HCT116 (cell line): ENCODE measurements at places on chromosomes 5 and 9. TPM values are rescaled to one million over a fixed set of nuclear protein-coding genes. Genes with fewer than 3 reads are reported as not detected.

The MLANA gene
- total RNA-seq: not detected

The FAXDC2 gene
- total RNA-seq: 0.22 TPM

GRCh38 chr9:127360829-127361228 lies 36.1 kb upstream of the SLC2A8 start:
- H3K27ac ChIP-seq: no peak overlapping the region
- no peaks in the 10 kb centered on the region for H3K27me3 ChIP-seq
- no peaks in the 10 kb centered on the region for H3K4me1 ChIP-seq
- DNase-seq: peak; percentile 21
- no peaks in the 10 kb centered on the region for H3K36me3 ChIP-seq

GRCh38 chr5:119355244-119355638 lies 578 bp upstream of the TNFAIP8 start:
- H3K4me3 ChIP-seq: no peak overlapping the region
- DNase-seq: no peak
- H3K36me3 ChIP-seq: no peaks in the 10 kb centered on the region
- H3K4me1 ChIP-seq: no peaks in the 10 kb centered on the region
- no peak overlapping the region for H3K27ac ChIP-seq

The PCDHGB6 gene
- 0.22 TPM for total RNA-seq

GRCh38 chr5:181232593-181232992 lies 9.5 kb downstream of the TRIM41 start:
- no peak overlapping the region for H3K27ac ChIP-seq
- DNase-seq: no peak
- H3K36me3 ChIP-seq: peaks cover 28% of the 10 kb centered on the region
- H3K4me3 ChIP-seq: no peak overlapping the region
- H3K27me3 ChIP-seq: no peaks in the 10 kb centered on the region
- H3K4me1 ChIP-seq: no peaks in the 10 kb centered on the region

DNA sequence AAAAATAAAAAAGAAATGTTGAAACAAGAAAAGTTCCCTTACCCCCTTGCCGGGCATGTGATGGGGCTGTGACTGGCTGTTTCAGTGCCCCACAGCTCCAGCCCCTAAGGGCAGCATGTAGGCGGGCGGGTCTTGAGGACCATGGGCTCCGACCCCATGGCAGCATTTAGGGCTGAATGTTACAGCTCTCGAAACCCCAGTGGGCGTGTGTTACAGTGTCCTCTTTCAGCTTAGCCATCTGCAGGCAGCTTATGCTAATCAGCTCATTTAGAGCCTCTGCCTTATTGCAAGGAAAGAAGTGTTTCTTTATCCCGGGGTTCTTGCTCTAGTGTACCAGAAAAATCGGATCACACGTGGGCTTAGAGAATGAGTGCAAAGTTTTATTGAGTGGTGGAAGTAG lies 497.4 kb upstream of the CYLC2 start:
- H3K27ac ChIP-seq: no peak overlapping the region
- no peak for DNase-seq
- no peaks in the 10 kb centered on the region for H3K27me3 ChIP-seq

The CHSY3 gene
- total RNA-seq: 2.3 TPM

- no peak overlapping the region for H3K4me3 ChIP-seq
- no peaks in the 10 kb centered on the region for H3K27me3 ChIP-seq
- no peak for DNase-seq
- no peak overlapping the region for H3K27ac ChIP-seq
- no peaks in the 10 kb centered on the region for H3K4me1 ChIP-seq
- no peaks in the 10 kb centered on the region for H3K36me3 ChIP-seq
These were observed 199.3 kb upstream of the PDE4D start for GRCh38 chr5:60092671-60093422.

GRCh38 chr5:76954383-76954763 lies 1.5 kb downstream of the CRHBP start:
- H3K36me3 ChIP-seq: no peaks in the 10 kb centered on the region
- no peak overlapping the region for H3K27ac ChIP-seq
- H3K4me1 ChIP-seq: 0 out of 2 replicates have a peak, but pooled peaks cover 2% of the 10 kb centered on the region
- no peaks in the 10 kb centered on the region for H3K27me3 ChIP-seq

The FXN gene
- 24.1 TPM for total RNA-seq

The FOXD1 gene
- total RNA-seq: 26.8 TPM

The SARDH gene
- total RNA-seq: 5.6 TPM

The CRHBP gene
- total RNA-seq: not detected

DNA sequence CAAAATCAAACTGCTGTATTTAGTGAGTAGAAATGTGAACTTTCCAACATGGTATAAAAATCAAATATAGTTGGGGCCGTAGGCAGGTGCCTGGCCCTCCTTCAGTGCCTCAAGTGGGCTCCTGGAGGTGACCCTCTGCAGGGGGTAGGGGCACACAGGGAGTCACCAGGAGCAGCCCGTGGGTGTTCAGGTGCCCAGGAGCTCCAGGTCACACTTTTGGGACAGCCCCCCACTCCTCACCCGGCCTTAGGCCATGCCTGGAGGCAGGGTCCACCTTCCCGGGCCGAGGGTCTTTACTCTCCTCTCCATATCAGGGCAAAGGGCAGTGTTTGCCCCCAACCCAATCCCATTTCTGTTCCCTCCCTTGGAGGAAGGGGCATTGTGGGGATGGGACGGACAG lies 108.0 kb upstream of the MTAP start:
- no peak overlapping the region for H3K4me3 ChIP-seq
- H3K27ac ChIP-seq: peak overlapping the region; percentile 99
- no peaks in the 10 kb centered on the region; the same call in 1 of the 2 replicates for H3K36me3 ChIP-seq
- DNase-seq: no peak
- H3K27me3 ChIP-seq: no peaks in the 10 kb centered on the region

GRCh38 chr5:113058269-113058668 lies 81.7 kb downstream of the DCP2 start:
- H3K4me3 ChIP-seq: no peak overlapping the region
- no peaks in the 10 kb centered on the region for H3K4me1 ChIP-seq
- no peaks in the 10 kb centered on the region for H3K36me3 ChIP-seq
- no peak overlapping the region for H3K27ac ChIP-seq
- H3K27me3 ChIP-seq: no peaks in the 10 kb centered on the region

GRCh38 chr9:34959461-34959860 lies 1.4 kb downstream of the PHF24 start:
- no peaks in the 10 kb centered on the region for H3K36me3 ChIP-seq
- no peak overlapping the region for H3K27ac ChIP-seq
- H3K4me1 ChIP-seq: no peaks in the 10 kb centered on the region
- peaks cover 56% of the 10 kb centered on the region for H3K27me3 ChIP-seq
- H3K4me3 ChIP-seq: no peak overlapping the region

The PCDHGA8 gene
- not detected for total RNA-seq

The PTCD2 gene
- 19.3 TPM for total RNA-seq

DNA sequence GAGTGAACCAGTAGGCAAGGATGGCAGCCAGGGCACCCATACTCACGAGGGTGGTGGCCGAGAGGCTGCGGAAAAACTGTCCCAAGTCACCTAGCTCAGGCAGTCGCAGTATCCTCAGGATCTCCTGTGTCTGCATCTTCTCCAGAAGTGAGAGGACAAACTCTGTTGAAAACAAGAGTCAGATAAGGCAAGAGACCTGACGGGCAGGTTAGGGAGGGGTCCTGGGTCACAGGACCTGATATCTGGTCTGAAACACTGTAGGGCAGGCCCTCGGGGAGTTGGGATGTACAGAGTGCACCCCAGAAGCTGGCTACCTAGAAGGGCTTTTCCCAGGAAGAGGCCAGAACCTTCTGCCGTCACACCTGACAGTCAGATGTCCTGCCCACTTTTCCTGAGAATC lies 17.4 kb downstream of the ACSL6 start:
- no peak for DNase-seq
- H3K4me3 ChIP-seq: no peak overlapping the region
- no peaks in the 10 kb centered on the region for H3K4me1 ChIP-seq

The SLC34A3 gene
- 0.15 TPM for total RNA-seq

- H3K4me3 ChIP-seq: no peak overlapping the region
- no peaks in the 10 kb centered on the region for H3K27me3 ChIP-seq
- no peak overlapping the region for H3K27ac ChIP-seq
- DNase-seq: no peak
These were observed 18.4 kb downstream of the NKD2 start for GRCh38 chr5:1026700-1027621.

The ADAMTS2 gene
- 3.9 TPM for total RNA-seq

DNA sequence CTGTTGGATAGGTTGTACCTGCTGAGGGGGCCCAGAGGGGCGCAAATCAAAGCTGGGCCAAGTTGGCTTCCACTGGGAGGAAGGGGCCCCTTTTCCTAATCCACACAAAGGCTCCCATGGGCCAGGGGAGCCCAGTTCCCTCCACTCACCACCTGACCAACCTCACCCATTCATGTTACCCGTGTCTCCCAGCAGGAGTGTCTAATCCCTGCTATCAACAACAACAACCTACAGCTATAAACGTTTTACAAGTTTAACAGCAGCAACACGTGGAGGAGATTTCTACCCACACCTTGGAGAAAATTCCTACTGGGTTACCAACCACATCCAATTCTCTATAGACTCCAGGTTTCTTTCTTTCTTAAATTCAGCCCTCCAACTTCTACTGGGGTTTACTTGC lies 216.2 kb downstream of the SLIT3 start:
- H3K27me3 ChIP-seq: no peaks in the 10 kb centered on the region; the same call in 1 of the 2 replicates
- H3K36me3 ChIP-seq: no peaks in the 10 kb centered on the region
- H3K4me3 ChIP-seq: no peak overlapping the region
- no peak overlapping the region for H3K27ac ChIP-seq

GRCh38 chr5:74382123-74382855 lies 258.2 kb downstream of the ENC1 start:
- H3K4me1 ChIP-seq: no peaks in the 10 kb centered on the region
- H3K4me3 ChIP-seq: no peak overlapping the region
- no peak for DNase-seq
- no peaks in the 10 kb centered on the region for H3K36me3 ChIP-seq
- no peak overlapping the region for H3K27ac ChIP-seq

The STC2 gene
- 97.3 TPM for total RNA-seq

The LHX2 gene
- 10.2 TPM for total RNA-seq

GRCh38 chr5:98783051-98783649 lies 9.7 kb downstream of the RGMB start:
- H3K4me1 ChIP-seq: no peaks in the 10 kb centered on the region
- H3K27ac ChIP-seq: no peak overlapping the region
- DNase-seq: no peak
- H3K36me3 ChIP-seq: peaks cover 11% of the 10 kb centered on the region; the same call in 1 of the 2 replicates

The C5orf46 gene
- not detected for total RNA-seq

DNA sequence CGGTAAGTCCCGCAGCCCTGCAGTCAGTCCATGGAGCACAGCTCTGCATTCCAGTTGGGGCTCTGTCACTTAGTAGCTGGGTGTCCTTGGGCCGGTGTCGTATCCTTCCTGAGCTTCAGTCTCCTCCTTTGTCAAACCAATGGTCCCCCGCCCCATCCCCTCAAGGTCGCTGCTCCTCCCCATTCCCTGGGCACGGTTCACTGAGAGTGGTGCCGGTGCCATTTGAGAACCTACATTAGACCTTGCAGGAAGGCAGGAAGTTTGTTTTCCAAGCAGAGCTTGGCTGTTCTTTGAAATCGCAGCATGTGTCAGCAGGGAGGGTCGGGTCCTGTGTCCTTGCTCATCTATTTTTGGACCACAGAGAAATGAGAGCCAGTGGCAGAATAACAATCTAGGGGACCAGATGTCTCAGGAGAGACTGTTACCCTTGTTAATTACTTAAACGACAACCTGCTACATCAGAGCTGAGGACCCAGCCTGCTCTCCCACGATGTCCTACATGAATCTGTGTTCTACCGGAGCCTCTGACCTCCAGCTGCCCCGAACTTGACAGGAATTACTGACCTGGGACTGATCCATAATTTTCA lies 21.7 kb upstream of the BARHL1 start:
- H3K4me3 ChIP-seq: no peak overlapping the region
- no peak overlapping the region for H3K27ac ChIP-seq
- H3K4me1 ChIP-seq: no peaks in the 10 kb centered on the region
- DNase-seq: no peak
- H3K36me3 ChIP-seq: no peaks in the 10 kb centered on the region
- H3K27me3 ChIP-seq: peaks cover 4% of the 10 kb centered on the region; the same call in 1 of the 2 replicates

- no peaks in the 10 kb centered on the region for H3K27me3 ChIP-seq
- H3K4me1 ChIP-seq: peaks cover 22% of the 10 kb centered on the region
- H3K4me3 ChIP-seq: no peak overlapping the region
- no peaks in the 10 kb centered on the region for H3K36me3 ChIP-seq
These were observed 64.1 kb downstream of the PLAC8L1 start for GRCh38 chr5:146041180-146041789.

- H3K4me3 ChIP-seq: no peak overlapping the region
- no peaks in the 10 kb centered on the region; the same call in 1 of the 2 replicates for H3K27me3 ChIP-seq
- H3K4me1 ChIP-seq: peaks cover 45% of the 10 kb centered on the region
- no peak overlapping the region for H3K27ac ChIP-seq
- no peaks in the 10 kb centered on the region for H3K36me3 ChIP-seq
These were observed 238.9 kb downstream of the HSPA4 start for GRCh38 chr5:133290669-133291240.

The SH3PXD2B gene
- total RNA-seq: 27.5 TPM

The NEK6 gene
- 40.8 TPM for total RNA-seq

DNA sequence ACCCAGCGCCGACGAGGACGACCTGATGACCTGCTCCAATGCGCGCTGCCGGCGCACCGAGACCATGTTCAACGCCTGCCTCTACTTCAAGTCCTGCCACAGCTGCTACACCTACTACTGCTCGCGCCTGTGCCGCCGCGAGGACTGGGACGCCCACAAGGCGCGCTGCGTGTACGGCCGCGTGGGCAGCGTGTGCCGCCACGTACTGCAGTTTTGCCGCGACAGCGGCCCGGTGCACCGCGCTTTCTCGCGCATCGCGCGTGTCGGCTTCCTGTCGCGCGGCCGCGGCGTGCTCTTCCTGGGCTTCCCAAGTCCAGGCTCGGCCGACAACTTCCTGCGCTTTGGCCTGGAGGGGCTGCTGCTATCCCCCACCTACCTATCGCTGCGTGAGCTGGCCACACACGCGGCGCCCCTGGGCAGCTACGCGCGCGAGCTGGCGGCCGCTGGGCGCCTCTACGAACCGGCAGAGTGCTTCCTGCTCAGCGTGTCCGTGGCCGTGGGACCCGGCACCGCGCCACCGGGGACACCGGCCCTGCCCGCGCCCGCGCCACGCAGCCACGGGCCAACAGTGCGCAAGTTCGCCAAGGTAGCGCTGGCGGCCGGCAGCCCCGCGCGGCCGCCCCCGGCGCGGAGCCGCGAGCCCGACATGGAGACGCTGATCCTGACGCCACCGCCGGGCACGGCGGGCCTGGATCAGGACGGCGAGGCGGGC lies 2.7 kb upstream of the PHPT1 start:
- H3K4me3 ChIP-seq: no peak overlapping the region
- peaks cover 14% of the 10 kb centered on the region; the same call in 1 of the 2 replicates for H3K36me3 ChIP-seq
- peak overlapping the region; percentile 60; the same call in 1 of the 2 replicates for H3K27ac ChIP-seq
- peaks cover 18% of the 10 kb centered on the region for H3K4me1 ChIP-seq
- no peaks in the 10 kb centered on the region for H3K27me3 ChIP-seq

DNA sequence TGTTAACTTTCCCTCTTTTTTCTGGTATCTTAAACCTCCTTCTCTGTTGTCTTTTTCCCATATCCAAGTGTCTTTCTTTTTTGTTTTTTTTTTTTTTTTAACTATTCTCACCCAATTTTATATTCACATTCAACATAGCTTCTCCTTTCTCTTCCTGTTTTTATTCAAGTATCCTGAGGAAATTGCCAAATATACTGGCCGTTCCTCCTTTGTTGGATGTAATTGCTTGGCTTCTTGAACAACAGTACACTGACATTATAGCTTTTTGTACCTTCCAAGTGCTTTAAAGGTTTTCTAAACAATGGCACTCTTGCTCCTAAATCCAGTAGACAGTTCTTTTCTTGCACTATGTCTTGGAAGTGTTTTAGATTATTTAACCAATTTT lies 1146.8 kb downstream of the MAT2B start:
- no peaks in the 10 kb centered on the region for H3K4me1 ChIP-seq
- no peaks in the 10 kb centered on the region for H3K27me3 ChIP-seq
- H3K4me3 ChIP-seq: no peak overlapping the region
- H3K36me3 ChIP-seq: no peaks in the 10 kb centered on the region
